ENCODE measurements at places on chromosomes 11 and 22. TPM values are rescaled to one million over a fixed set of nuclear protein-coding genes. Genes with fewer than 3 reads are reported as not detected.

C11orf52 gene
- 0.38 TPM for polyA plus RNA-seq

IRAG1 gene
- polyA plus RNA-seq = 60.3 TPM

ADM2 gene
- 3.6 TPM for polyA plus RNA-seq

DNA sequence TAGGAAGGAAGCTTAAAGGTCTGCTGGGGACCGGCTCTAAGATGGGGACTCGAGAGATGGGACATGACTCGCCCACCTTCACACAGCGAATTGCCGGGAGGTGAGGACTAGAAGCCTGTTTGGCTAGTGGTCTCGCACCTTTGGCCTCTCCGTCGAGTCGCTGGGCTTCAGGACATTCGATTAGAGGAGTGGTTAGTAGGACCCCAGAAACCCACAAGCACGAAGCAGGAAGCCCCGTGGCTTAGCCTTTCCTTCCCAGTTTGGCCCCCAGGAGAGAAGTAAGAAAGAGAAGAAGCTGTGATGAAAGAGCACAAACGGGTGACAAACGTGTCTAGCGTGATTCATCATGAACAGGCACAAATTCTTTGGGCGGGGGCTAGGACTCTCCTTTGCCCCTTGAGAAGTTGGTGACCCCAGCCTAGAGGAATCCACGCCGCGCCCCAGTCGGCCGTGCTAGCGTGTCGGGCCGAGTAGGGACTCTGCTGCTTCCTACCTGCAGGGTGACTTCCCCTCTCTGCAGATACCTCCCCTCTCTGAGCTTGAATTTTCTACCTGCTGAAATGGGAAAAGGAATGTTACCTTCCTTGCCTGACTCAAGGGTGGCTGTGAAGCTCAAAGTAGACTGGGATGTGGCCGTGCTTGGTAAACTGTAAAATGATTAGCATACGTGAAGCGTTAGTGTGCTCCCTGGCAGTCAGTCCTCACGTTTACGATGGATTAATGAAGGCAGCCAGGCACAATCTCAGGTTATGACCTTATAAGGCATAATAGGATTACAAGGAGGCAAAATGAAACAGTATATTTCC is 1.1 kb upstream of the ADM start:
- no peak for DNase-seq

GRCh38 chr11:27266125-27266524 is 96.9 kb downstream of the CCDC34 start:
- no peak for DNase-seq

DNA sequence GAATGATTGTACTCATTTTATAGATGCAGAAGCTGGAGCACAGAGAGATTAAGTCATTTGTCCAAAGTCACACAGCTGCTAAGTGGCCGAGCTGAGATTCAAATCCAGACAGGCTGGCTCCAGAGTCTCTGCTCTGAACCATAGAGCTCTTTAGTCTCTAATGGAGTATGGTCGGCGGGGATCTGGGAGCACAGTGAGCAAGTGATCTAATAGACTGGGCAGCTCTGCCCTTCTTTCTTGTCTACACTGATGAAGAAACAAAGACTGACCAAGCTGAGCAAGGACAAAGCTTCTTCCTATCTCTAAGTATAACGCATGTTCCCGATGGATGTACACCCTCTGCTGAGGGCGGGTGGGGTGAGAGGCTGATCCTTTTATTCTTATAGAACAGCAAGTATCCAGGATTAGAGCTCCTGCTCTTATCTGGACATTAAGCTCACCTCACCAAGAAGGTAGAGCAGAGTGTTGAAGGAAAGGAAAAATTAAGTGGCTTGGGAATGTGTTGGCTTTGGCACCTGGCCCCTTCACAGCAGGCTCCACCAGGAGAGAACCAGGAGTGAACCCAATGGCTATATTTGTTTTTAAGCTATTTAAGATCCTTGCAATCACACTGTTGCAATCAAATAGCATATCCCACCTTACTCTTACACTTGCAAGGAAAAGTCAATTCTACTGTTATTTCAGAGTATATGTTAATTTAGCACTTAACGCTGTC is 68.7 kb downstream of the ETS1 start:
- no peak for DNase-seq

DNA sequence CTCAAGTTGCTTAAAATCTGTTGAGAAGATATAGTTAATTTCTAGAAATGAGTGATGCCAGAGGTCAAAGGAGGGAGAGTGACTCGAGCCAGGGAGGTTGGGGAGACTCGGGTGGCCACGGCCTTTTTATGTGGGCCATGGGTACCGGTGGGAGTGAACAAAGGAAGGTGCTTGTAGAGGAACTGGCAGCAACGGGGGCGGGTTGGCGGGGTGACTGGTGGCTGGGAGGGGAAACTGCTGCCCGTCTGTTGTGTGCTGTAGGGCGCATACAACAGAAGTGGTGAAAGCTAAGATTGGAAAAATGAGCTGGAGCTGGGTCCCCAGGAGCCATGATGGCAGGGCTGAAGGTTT is 5.4 kb downstream of the DAGLA start:
- DNase-seq = no peak

- no peak for DNase-seq
These were observed 46.1 kb downstream of the SCN3B start for GRCh38 chr11:123608371-123608770.

- DNase-seq = no peak
These were observed 4.9 kb downstream of the IFT46 start for GRCh38 chr11:118560806-118561205.

DNA sequence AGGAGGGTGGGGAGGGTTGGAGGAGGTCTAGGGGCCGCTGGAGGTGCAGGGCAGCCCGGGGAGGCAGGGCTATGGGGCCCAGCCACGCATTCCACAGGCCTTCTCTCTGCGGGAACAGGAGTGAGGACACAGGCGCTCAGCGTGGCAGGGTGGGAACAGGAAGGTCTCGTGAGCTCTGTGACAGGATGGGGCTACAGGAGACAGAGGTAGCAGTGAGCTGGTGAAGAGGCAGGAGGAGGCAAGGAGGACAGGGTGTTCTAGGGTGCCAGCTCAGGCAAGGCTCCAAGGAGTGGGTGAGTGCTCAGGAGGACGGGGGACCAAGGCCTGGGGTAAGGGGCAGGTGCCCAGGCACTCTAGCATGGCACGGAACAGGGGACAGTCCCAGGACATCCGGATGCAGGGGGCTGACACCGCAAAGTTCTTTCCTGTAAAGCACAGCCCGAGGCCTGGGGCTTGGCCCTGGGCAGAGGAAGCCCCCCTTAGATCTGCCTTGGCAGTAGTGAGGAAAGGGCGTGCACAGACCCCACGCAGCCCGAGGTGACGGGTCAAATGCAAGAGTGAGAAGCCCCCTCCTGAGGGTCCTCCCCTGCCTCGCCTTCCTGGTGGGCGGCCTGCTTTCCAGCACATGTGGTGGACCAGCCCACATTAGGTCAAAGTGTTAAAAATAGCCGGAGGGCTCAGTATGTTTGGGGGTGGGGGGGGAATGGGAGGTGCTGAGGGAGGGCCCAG is 4.7 kb upstream of the NEAT1 start:
- DNase-seq = no peak

- DNase-seq = no peak
These were observed 81.0 kb upstream of the RAB1B start for GRCh38 chr11:66187453-66187852.

- no peak for DNase-seq
These were observed 147.5 kb downstream of the ELP4 start for GRCh38 chr11:31657091-31657490.

DNA sequence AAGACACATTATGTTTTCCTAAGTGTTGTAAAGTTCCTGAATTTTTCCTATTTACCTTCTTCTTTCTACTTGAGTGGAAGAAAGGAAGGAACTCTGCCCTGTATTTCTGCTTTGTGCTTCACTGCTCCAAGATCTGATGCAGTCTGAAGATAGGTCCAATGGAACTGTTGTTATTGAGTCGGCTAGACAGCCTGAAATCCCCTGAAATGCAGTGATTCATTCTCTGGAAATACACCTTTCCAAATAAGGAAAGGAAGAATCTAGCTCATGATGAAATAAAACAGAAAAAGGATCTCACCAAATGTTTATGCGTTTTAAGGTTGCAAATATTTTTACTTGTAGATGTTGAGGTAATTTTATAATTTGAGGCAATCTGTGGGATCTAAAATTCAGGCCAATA is 322.8 kb downstream of the GUCY1A2 start:
- DNase-seq = peak; percentile 63

DNA sequence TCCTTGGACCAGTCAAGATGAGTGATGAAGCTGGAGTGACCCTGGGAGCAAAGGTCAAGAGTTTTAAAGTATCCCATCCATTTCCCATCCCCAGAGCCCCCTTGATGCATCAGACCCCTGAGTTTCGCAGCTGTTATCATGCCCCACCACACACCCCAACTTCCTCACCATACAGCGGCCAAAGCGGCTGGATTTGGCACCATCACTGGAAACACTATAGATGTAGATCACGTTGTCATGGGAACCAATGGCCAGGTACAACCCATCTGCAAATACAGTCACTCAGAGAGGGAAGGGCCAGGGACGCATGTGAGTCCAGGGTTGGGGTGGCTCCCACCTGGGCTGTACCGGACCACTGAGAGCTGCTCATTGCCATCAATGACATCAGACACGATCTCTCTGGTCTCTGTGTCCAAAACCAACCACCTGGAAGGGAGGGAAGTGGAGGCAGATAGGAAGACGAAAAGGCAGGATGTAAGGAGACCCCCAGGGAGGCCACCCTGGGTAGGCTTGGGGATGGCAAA is 2.2 kb upstream of the MTA2 start:
- DNase-seq = no peak

DNA sequence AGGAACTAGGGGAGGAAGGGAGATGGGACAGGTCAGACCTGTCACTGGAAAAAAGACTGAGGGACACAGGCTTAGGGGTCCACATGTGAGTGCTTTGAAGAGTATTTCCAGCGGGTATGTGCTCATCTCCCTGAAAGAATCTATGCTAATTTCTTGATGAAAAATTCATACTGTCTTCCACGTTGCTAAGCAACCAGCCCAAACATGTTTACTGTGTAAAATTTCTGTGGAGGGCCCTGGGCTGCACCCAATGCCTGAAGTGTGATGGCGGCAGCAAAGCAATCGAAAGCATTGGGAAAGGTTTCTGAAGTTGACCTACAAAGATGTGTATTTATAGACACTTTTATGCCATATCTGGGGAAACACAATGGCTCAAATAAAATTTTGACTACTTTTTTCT is 7.4 kb downstream of the SYT13 start:
- no peak for DNase-seq

Data from AG04450 (cell line).